GM23248 (cell line): ENCODE measurements at places on chromosomes 5 and 9.

- DNase-seq = peak; percentile 86
These were observed 12.5 kb upstream of the SYNPO start for GRCh38 chr5:150627731-150628545.

DNA sequence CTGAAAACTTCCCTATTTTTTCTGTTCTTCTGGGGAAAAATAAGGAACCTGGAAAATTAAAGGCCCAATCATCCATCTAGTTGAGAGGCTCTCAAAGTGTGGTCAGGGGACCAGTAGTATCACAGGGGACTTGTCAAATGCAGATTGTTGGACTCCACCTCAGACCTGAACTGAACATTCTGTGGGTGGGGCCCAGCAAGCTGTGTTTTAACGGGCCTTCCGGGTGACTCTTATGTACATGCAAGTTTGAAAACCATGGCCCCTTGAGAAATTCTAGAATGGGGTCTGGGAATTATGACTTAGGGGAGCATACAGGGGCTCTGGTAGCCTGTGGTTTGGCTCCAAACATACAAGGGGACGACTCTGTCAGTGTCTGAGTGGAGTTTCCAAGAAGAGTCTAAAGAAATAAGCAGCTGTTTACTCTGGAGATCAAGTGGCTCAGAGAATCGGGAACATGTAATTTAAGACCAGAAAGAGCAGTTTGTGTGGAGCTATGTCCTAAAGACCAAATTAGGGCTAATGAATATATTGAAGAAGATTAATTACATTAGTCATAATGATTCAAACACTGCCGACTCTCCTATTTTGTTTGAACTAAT, 177.4 kb downstream of the SLC28A3 start:
- no peak for DNase-seq

- no peak for DNase-seq
These were observed 20.3 kb downstream of the DBH start for GRCh38 chr9:133656211-133657119.

DNA sequence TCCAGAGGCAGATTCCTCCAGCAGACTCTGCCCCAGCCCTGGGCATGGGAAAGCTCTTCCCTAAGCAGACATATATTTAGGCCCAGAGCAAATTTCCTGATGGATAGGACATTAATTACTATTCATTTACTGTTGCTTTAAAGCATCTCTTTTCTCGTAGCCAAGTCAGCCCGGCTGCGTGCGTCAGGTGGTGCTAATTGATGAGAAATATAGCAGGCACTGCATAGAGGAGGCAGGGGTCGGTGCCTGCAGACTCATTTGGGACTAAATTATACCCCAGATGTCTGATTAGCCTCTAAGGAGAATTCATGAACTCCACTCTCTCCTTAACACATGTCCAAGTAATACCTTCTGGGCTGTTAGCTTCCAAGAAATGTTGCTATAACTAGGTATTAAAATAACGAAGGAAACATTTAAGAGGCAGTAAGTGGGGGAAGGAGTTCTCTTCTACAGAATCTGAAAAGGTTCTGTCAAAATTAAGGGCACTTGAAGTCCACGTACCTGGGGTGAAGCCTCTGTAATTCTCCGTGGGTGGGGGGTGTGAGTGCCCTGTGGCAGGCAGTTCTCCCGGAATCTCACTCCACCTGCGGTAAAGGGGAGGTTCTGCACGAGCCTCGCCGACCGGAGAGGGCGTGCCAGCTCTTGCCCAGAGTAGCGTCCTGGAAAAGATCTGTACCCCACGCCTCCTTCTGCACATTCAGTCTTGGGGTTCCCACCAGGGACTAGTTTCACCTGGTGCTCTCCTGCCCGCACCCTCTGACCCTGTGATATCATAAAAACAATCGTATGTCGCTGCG, 115.9 kb upstream of the FCN2 start:
- no peak for DNase-seq

GRCh38 chr5:97425511-97425910, 242.5 kb upstream of the RIOK2 start:
- DNase-seq = peak; percentile 33

DNA sequence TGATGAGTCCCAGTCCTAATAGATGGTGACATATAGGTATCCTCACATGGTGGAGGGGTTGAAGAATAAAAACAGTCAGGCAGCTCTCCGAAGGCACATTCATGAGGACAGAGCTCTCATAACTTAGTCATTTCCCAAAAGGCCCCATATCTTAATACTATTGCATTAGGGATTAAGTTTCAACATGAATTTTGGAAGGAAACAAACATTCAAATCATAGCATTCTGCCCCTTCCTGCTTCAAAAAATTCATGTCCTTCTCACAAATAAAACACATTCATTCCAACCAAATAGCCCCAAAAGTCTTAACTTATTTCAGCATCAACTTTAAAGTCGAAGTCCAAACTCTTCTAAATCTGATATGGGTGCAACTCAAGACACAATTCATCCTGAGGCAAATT, 277.2 kb upstream of the NR4A3 start:
- no peak for DNase-seq

GRCh38 chr9:82722561-82722960, 340.4 kb downstream of the RASEF start:
- DNase-seq = no peak
